ENCODE measurements at places on chromosomes 1 and 21.

DNA sequence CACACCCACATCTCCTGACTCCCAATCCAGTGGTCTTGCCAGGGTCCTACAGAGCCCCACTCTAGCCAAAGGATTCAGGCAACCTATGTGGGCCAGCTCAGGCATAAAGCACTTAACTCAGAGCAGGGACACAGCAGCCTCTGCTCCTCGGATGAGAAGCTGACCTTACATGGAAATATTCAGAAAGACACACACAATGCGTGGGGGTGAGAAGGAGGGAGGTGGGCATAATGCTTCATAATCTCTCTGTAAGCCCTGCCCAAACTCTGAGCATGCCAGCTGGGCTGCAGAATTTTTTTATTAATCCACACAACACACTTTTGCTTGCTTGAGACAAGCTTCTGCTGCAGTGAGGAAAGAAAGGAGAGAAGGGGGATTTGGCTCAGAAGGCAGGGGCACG is 21.6 kb downstream of the KCND3 start:
- DNase-seq = no peak

- DNase-seq = peak; percentile 45
Measured at GRCh38 chr21:39385299-39386145, 36.6 kb upstream of the HMGN1 start.

- DNase-seq = no peak
Measured at GRCh38 chr1:209354840-209355165, 228.7 kb upstream of the CAMK1G start.

GRCh38 chr1:2299131-2299627 is 71.1 kb downstream of the SKI start:
- DNase-seq = no peak

DNA sequence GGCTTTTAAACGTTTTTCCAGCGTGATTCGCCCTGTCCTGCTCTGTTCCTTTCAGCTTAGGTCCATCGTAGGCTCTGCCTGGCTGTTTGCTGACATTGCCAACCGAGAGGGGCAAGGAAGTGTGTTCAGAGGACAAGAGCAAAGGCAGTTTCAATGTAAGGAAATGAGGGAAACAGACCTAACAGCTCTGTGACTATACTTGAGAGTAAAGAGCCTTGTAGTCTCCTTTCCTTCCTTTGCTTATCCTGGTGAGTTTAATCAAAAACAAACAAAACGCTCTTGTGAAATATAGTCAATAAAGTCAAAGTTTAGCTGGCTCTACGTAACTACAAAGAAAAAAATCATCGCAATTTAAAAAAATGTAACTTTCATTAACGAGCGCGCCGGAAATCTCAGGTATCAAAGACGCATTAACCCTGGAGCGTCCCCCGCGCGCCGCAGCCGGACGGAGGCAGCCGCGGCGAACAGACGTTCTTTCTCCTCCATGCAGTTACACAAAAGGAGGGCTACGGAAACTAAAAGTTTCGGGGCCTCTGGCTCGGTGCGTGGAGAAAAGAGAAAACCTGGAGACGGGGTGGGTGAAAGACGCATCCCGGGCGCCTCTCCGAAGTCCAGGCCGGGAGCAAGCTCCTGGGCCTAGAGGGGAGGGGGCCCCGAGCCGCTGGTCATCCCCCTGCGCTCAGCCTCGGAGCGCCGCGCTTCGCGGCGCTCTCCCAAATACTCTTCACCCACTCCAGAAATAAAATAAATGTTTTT is 617 bp upstream of the ADGRL2 start:
- DNase-seq = no peak

- no peak for DNase-seq
Measured at GRCh38 chr1:168100315-168101002, 36.3 kb downstream of the GPR161 start.

GRCh38 chr1:176149939-176150807 is 56.9 kb downstream of the COP1 start:
- DNase-seq = no peak

DNA sequence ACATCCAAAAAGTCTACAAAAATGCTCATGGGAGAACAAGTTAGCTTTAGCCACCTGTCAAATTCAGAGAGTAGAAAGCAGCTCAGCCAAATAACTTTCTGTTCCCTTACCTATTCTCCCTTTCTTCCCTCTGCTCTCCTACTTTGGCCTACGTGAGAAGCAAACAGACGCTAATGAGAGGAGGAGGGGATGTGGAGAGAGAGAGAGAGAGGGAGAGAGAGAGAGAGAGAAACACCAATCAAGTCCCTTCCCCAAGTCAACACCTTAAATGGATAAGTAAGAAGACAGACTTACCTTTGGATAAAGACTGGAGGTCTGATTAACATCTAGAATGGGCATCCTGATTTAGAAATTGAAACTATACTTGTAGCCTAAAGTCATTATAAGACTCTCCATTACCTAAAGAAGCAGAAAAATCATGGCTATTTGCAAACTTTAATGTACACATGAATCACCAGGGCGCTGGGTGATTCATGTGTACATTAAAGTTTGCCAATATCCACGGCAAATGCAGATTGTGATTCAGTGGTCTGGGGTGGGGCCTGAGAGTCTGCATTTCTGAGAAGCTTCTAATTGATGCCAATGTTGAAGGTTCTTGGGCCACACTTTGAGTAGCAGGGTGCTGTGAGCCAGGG is 13.1 kb upstream of the DUSP12 start:
- no peak for DNase-seq

DNA sequence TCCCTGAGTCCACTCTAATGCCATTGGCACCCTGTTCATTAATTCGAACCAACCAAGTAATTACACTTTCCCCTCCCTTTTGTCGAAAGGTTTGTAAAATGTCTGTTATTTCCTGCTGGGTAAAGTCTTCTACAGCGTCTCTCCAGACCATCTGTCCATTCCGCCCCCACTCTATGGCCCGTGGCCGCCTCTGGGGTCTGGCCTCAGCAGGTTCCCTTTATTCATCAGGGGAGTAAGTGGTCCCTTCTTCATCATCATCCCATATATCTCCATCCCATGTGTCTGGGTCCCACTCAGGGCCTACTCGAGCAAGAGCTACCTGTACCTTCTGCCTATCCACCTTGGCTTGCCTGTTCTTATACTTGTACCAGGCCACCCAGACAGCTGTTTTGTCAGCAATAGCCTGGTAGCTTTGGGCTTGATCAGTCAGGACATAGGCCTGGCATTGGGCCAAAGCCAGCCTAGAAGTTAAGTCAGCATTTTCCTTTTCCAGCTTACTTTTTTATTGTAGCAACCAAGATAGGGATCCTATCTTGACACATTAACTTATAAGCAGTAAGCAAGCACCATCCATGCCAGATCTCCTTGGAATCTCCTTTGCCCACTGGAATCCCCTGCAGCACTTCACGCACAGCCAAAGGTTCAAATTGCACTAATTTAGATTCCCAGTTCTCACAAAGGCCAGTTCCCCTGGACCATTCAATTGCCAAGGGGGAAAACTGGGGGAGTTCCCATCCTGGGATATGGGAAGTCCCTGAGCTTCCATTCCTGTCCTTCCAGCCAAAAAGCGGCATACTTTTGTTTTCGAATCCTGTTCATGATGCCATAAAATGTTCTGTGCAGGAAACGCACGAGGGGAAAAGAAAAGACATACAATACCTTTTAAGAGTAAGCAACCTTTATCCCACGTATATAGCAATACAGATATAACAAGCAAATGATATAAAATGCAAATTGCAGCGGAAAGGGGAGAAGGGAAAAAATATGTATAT is 6.6 kb upstream of the STUM start:
- no peak for DNase-seq

GRCh38 chr1:84479998-84480397 is 932 bp downstream of the RPF1 start:
- DNase-seq = no peak

GRCh38 chr1:183165456-183165855 is 20.6 kb upstream of the LAMC2 start:
- no peak for DNase-seq

GRCh38 chr1:205301205-205301821 is 20.2 kb downstream of the NUAK2 start:
- DNase-seq = peak; percentile 97

DNA sequence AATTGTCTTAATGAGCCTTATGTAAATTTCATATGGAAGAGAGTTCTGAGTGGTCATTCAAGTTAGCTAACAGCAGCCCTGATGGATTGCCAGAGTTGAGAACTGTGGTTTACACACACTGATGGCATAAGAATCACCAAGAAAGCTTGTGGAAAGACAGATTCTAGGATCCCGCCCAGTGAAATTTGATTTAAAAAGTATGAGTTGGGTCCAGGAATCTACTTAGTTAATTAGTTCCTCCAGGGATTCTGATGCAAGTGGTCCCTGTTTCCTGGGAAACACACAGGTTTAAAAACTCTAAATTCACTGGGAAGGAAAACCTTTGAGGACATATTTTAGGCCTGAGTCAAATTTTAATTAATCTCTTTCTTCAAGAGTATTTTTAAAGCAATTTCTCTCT is 144.3 kb downstream of the NTPCR start:
- no peak for DNase-seq

GRCh38 chr1:187264995-187265602 is 436.4 kb downstream of the PLA2G4A start:
- DNase-seq = peak; percentile 1

GRCh38 chr1:47918257-47918867 is 78.8 kb downstream of the TRABD2B start:
- no peak for DNase-seq

- DNase-seq = no peak
Measured at GRCh38 chr1:25515033-25515432, 28.4 kb upstream of the LDLRAP1 start.

GRCh38 chr1:33140153-33141149 is 41.4 kb downstream of the TRIM62 start:
- no peak for DNase-seq

DNA sequence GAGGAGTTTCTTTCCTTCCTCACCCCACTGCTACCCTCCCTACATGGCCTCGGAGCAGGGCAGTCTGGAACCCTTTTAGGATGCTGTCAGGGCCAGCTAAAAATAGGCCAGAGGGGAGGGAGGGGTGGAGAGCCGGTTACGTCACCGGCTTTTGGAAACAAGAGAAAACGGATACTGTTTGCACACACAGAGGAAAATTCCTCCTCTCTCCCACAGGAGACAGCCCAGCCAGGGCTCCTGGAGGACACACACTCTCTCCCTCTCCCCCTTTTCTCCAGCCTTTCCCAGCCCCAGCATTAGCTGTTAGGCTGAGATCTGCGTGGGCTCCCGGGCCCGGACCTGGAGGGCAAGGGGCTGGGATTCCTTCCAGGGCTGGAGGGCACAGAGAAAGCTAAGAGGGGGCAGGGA is 20.0 kb upstream of the ALDH4A1 start:
- DNase-seq = peak; percentile 71

- DNase-seq = no peak
Measured at GRCh38 chr1:84961316-84961715, 35.6 kb downstream of the MCOLN2 start.

- no peak for DNase-seq
Measured at GRCh38 chr21:45577801-45578175, 35.5 kb upstream of the SLC19A1 start.

DNA sequence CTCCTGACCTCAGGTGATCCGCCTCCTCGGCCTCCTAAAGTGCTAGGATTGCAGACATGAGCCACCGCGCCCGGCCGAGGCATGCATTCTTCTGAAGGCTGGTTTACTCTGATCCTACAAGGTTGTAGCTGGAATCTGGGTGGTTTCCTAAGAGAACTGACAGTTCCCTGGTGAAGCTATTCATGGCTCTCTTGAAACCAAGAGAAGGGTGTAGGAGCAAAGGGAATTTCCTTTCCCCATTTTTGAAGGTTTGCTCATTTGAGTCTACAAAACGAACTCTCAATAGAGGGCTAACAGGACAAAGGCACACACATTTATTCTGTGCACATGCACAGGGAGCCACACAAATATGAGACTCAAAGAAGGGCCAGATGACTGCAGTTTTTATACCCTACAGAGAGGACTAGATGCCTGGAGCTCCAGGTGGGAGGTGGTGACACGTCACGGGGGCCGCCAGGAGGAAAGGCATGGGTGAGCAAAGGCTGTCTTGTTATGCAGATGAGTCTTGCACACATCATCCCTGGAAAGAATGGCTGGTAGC is 49.5 kb upstream of the ERRFI1 start:
- peak; percentile 20 for DNase-seq

DNA sequence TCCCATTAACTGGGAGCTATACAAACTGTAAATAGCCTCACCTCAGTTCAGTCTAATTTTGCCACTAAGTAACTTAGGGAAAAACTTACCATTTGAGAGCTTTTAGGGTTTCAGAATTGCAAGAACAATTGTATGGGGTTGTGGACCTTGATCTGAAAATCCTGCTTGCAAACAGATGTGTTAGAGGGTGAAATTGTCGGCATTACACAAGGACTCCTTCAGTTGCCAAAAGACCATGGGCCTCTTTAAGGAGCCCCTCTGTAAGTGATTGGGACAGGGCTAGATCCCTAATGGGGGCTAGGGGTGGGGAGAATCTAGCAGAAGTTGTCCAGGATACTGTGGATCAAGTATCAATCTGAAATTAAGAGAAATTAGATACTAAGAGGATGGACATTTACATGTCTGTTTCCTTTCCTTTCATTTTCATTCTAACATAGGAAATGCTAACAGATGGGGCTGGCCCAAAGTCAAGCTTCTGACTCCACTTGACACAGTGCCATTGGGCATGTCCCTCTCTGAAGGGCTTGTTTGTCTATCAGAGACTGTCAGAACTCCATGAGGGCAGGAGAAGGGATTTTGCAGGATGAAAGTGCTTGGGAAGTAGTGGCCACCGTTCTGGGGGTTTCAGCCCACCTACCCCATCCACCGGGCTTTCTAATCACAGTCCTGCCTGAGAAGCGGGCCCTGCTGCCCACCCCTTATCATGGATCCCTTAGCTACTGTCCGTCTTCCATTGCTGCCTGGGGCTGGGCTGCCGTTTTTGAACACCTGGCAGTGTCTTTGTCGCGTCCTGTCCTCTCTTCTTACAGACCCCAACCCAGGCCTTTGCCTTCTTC is 54.7 kb downstream of the STUM start:
- DNase-seq = peak; percentile 26

DNA sequence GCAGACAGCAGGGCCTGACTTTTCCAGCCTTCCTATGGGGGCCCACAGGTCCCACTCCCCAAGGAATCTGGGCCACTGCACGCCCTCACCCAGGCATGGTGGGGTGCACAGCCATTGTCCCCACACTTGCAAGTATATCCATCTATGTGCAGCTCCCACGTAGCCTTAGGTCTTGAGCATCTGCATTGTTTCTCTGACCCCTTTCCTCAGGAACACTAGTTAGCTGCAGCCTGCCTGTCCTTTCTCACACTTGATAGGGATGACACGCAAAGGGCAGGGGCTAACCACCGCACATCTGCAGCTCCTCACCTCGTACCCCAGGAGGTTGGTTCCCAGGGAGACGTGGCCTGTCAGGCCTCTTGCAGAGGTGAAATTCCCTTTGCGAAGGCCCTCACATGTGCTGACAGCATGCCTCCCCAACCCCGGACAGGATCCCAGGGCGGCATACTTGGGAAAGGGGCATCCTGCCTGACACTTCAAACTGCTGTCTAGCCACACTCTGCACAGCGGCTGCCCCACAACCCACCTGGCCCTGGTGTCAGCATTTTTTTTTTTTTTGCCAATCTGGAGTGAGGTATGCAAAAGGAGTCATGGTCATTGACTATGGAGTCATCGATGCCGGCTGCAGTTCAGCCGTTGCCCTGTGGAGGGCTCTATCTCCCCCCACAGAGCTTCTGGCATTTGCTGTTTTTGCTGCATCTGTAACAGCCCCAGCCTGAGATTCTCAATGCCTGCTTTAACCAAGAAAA is 5.0 kb downstream of the JMJD4 start:
- DNase-seq = peak; percentile 28
